Spleen (tissue), 13 donors: ENCODE measurements at places on chromosomes 4 and X. TPM values are rescaled to one million over a fixed set of nuclear protein-coding genes. Genes with fewer than 3 reads are reported as not detected.

GRCh38 chrX:68180579-68180978 is 252.7 kb downstream of the OPHN1 start:
- H3K4me3 ChIP-seq: no peak overlapping the region
- no peak overlapping the region for H3K27ac ChIP-seq
- no peaks in the 10 kb centered on the region for H3K4me1 ChIP-seq

DNA sequence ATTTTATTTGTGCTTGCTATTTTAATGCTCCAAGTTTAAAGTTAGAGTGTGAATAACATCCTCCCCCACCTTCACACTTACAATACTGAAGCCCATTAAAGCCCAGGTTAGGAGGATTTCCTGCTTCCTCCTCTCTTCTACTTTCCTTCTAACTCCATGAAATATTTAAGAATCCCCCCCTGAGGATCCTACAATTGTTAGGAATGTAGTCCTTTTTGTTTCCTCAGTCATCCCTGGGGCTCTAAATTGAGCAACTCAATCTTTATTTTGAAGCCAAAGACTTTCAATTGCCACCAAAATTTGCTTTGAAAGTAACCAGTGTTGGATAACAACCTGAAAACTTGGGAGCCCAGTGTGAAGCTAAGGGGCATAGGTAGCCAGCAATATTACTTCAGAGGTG is 276.9 kb downstream of the FAM47A start:
- H3K4me3 ChIP-seq: no peak overlapping the region
- no peak overlapping the region for H3K27ac ChIP-seq
- no peaks in the 10 kb centered on the region for H3K27me3 ChIP-seq
- no peaks in the 10 kb centered on the region for H3K36me3 ChIP-seq
- DNase-seq: no peak

- H3K27ac ChIP-seq: peak overlapping the region; percentile 16
- H3K4me1 ChIP-seq: peaks cover 49% of the 10 kb centered on the region
- H3K27me3 ChIP-seq: no peaks in the 10 kb centered on the region
- no peak for DNase-seq
These were observed 1.5 kb upstream of the GRSF1 start for GRCh38 chr4:70841211-70841610.

- no peaks in the 10 kb centered on the region for H3K36me3 ChIP-seq
- H3K27me3 ChIP-seq: no peaks in the 10 kb centered on the region
- DNase-seq: no peak
- H3K4me1 ChIP-seq: peaks cover 34% of the 10 kb centered on the region
These were observed 20.5 kb upstream of the TMEM192 start for GRCh38 chr4:165133150-165133549.

DNA sequence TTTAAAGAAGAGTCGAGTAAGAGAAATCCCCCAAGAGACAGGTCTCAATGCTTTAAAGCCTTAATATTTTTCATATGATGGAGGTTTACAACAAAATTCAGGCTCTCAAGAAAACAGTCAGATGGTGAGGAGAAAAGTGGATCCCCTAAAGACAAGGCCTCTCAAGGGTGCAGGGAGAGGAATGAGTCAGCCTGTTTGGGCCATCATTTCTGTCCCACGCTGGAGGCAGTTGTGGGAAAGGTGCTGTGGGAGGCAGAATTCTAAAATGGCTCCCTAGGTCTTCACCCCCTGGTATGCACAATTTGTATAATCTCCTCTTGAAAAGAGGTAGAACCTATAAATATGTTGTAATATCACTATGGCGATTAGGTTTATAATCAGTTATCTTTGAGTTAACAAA is 4.6 kb upstream of the TIFA start:
- H3K27me3 ChIP-seq: no peaks in the 10 kb centered on the region
- no peak overlapping the region for H3K4me3 ChIP-seq
- H3K4me1 ChIP-seq: peaks cover 40% of the 10 kb centered on the region
- no peak for DNase-seq
- H3K36me3 ChIP-seq: no peaks in the 10 kb centered on the region

GRCh38 chr4:75985116-75985515 is 5.6 kb downstream of the SDAD1 start:
- no peak for DNase-seq
- no peaks in the 10 kb centered on the region for H3K27me3 ChIP-seq
- no peak overlapping the region for H3K27ac ChIP-seq
- peaks cover 8% of the 10 kb centered on the region for H3K36me3 ChIP-seq
- H3K4me3 ChIP-seq: no peak overlapping the region

DNA sequence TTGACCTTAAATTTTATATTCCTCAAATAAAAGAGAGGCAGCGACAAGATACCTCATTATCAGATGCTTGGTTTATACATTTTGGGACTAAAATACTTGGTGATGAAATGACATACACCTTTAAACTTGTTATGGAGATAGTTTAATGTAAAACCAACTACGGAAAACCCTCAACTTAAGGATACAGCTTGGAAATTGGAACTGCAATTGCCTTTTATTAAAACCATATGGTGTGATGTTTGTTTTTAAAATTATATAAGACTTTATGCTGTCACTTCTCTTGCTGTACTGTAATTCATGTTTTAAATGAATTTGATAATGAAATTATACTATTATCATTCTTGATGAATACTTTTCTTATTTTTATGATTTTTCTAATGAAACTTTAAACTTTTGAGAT is 25.9 kb downstream of the METTL14 start:
- H3K27me3 ChIP-seq: no peaks in the 10 kb centered on the region
- no peak overlapping the region for H3K4me3 ChIP-seq
- H3K4me1 ChIP-seq: no peaks in the 10 kb centered on the region
- H3K36me3 ChIP-seq: peaks cover 34% of the 10 kb centered on the region
- no peak for DNase-seq
- H3K27ac ChIP-seq: no peak overlapping the region

GRCh38 chrX:15909605-15910004 is 55.0 kb upstream of the AP1S2 start:
- H3K27ac ChIP-seq: no peak overlapping the region
- H3K36me3 ChIP-seq: no peaks in the 10 kb centered on the region
- no peaks in the 10 kb centered on the region for H3K4me1 ChIP-seq
- H3K4me3 ChIP-seq: no peak overlapping the region
- no peak for DNase-seq

- DNase-seq: no peak
- H3K36me3 ChIP-seq: no peaks in the 10 kb centered on the region
- no peak overlapping the region for H3K4me3 ChIP-seq
- no peak overlapping the region for H3K27ac ChIP-seq
- no peaks in the 10 kb centered on the region for H3K27me3 ChIP-seq
These were observed 85.9 kb upstream of the PAQR3 start for GRCh38 chr4:79025170-79025569.

DNA sequence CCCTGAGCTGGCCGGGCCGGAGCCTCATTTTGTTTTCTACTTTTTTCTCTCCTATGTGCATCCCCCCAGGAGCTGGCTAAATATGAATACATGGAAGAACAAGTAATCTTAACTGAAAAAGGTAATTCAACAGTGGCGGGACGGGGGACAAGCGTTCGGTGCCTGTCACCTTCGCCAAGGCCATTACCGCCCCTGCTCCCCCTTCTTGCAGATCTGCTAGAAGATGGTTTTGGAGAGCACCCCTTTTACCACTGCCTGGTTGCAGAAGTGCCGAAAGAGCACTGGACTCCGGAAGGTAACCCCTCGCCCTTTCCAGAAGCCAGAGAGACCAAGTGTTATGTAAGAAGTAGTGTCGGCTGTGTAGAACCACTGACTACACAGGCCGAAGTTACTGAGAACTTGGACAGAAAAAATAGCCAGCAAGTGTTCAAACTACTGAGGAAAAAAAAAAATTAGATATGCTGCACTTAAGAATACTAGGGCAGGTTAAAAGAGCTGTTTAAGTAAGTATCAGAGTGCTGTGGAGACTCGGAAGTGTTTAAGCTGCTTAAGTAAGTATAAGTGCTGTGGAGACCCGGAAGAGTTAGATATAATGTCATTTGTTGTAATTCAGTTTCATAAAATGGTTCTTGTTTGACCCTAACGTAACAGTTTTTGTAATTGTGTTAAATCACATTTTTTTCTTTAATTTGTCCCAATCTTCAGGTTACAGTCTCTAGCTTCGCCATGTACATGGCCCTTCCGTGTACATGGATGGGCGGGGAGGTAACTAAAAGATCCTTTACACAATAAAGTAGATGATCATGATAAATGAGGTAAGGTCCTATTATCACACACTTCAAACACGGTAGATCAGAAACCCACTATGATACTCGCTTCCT is 856 bp downstream of the SAT1 start:
- peak overlapping the region; percentile 96 for H3K27ac ChIP-seq
- DNase-seq: no peak
- peaks cover 22% of the 10 kb centered on the region for H3K4me1 ChIP-seq
- H3K4me3 ChIP-seq: peak overlapping the region; percentile 51

GRCh38 chr4:83124111-83124780 is 9.7 kb upstream of the PLAC8 start:
- no peak for DNase-seq
- peak overlapping the region; percentile 81 for H3K27ac ChIP-seq
- H3K36me3 ChIP-seq: no peaks in the 10 kb centered on the region
- no peak overlapping the region for H3K4me3 ChIP-seq
- H3K27me3 ChIP-seq: no peaks in the 10 kb centered on the region
- peaks cover 73% of the 10 kb centered on the region for H3K4me1 ChIP-seq

GRCh38 chrX:139211568-139212182 is 318.9 kb upstream of the F9 start:
- no peaks in the 10 kb centered on the region for H3K4me1 ChIP-seq
- H3K27ac ChIP-seq: no peak overlapping the region
- no peaks in the 10 kb centered on the region for H3K36me3 ChIP-seq
- H3K27me3 ChIP-seq: peaks cover 3% of the 10 kb centered on the region
- no peak overlapping the region for H3K4me3 ChIP-seq
- no peak for DNase-seq

GRCh38 chrX:74446876-74447275 is 25.6 kb downstream of the SLC16A2 start:
- DNase-seq: no peak
- no peaks in the 10 kb centered on the region for H3K27me3 ChIP-seq
- no peaks in the 10 kb centered on the region for H3K4me1 ChIP-seq
- H3K27ac ChIP-seq: no peak overlapping the region
- no peaks in the 10 kb centered on the region for H3K36me3 ChIP-seq

DNA sequence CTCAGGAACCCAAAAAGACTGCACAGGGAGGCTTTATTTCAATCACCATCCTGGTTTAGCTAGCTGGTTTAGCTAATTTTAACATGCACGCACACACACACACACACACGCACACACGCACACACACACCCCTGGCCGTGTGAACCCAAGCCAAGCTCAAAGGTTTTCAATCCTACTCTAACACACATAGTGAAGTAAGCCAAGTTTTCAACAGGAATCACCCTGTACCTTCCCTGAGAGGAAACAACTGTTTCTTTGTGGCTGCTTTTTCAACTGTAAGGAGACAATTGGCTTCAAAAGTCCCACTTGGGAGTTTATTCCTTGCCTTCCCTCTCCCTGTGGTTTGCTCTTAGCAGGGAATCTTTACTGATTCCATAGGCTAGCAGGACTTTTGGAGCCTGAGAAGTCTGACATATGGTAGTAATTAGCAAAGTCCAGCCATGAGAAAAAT is 98.9 kb upstream of the BMP3 start:
- H3K27me3 ChIP-seq: no peaks in the 10 kb centered on the region
- no peaks in the 10 kb centered on the region for H3K4me1 ChIP-seq
- H3K27ac ChIP-seq: no peak overlapping the region
- DNase-seq: no peak
- no peak overlapping the region for H3K4me3 ChIP-seq
- no peaks in the 10 kb centered on the region for H3K36me3 ChIP-seq

DNA sequence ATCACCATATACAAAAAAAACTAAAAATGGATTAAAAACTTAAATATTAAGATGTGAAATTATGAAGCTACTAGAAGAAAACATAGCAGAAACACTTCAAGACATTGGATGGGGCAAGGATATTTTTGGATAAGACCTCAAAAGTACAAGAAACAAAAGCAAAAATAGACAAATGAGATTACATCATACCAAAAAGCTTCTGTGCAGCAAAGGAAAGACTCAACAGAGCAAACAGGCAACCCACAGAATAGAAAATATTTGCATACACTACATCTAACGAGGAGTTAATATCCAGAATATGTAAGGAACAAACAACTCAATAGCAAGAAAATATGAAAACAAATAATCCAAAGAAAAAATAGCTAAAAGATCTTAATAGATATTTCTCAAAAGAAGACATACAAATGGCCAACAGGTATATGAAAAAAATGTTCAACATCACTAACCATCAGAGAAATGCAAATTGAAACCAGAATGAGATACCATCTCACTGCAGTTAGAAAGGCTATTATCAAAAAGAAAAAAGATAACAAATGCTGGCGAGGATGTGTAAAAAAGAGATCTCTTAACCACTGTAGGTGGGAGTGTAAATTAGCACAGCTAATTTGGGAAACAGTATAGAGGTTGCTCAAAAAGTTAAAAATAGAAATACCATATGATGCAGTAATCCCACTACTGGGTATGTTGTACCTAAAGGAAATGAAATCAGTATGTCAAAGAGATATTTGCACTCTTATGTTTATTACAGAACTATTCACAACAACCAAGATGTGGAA is 17.8 kb upstream of the LRCH2 start:
- DNase-seq: no peak
- H3K27me3 ChIP-seq: no peaks in the 10 kb centered on the region
- H3K27ac ChIP-seq: no peak overlapping the region
- H3K36me3 ChIP-seq: no peaks in the 10 kb centered on the region
- no peaks in the 10 kb centered on the region for H3K4me1 ChIP-seq

- no peaks in the 10 kb centered on the region for H3K4me1 ChIP-seq
- no peak overlapping the region for H3K27ac ChIP-seq
- no peaks in the 10 kb centered on the region for H3K27me3 ChIP-seq
- H3K4me3 ChIP-seq: no peak overlapping the region
- H3K36me3 ChIP-seq: no peaks in the 10 kb centered on the region
These were observed 82.6 kb downstream of the GPC4 start for GRCh38 chrX:133332737-133333136.

- H3K4me1 ChIP-seq: peaks cover 13% of the 10 kb centered on the region
- no peak for DNase-seq
- H3K27ac ChIP-seq: peak overlapping the region; percentile 31
- no peaks in the 10 kb centered on the region for H3K27me3 ChIP-seq
- peaks cover 36% of the 10 kb centered on the region for H3K36me3 ChIP-seq
These were observed 18.1 kb downstream of the CD40LG start for GRCh38 chrX:136666088-136666487.

DNA sequence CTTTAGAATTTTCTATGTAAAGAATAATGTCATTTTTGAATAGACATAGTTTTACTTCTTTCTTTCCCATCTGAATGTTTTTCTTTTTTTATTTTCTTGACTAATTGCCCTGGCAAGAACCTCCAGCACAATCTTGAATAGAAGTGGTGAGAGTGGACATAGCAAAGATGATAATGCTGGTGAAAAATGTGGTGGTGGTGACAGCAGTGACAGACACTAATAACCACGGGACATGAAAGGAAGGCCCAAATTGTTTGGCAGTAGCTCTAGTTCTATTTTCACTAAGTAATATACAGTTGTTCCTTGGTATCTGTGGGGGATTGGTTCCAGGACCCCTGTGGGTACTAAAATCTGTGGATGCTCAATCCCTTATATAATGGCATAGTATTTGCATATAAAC is 29.6 kb downstream of the C4orf54 start:
- H3K36me3 ChIP-seq: no peaks in the 10 kb centered on the region
- H3K27me3 ChIP-seq: no peaks in the 10 kb centered on the region
- no peak for DNase-seq
- no peak overlapping the region for H3K27ac ChIP-seq
- H3K4me3 ChIP-seq: no peak overlapping the region
- H3K4me1 ChIP-seq: no peaks in the 10 kb centered on the region

The CYLC1 gene
- total RNA-seq: not detected

The MAOB gene
- total RNA-seq: 1.7 TPM

The SPANXN4 gene
- total RNA-seq: not detected

The RELL1 gene
- 43.3 TPM for total RNA-seq

The ZNF157 gene
- total RNA-seq: 0.79 TPM

The VCX3B gene
- total RNA-seq: not detected

The PLXNA3 gene
- 9.1 TPM for total RNA-seq

The COX7B2 gene
- not detected for total RNA-seq

The PI4K2B gene
- 12.8 TPM for total RNA-seq

The SLC10A6 gene
- 0.49 TPM for total RNA-seq
